HEK293T (cell line): ENCODE measurements at places on chromosomes 11 and 22.

- DNase-seq = no peak
Measured at GRCh38 chr11:110797453-110797852, 85.2 kb upstream of the ARHGAP20 start.

GRCh38 chr11:2652333-2653197 lies 47.2 kb downstream of the KCNQ1OT1 start:
- DNase-seq = peak; percentile 3

GRCh38 chr22:30265823-30266444 lies 717 bp downstream of the OSM start:
- no peak for DNase-seq

DNA sequence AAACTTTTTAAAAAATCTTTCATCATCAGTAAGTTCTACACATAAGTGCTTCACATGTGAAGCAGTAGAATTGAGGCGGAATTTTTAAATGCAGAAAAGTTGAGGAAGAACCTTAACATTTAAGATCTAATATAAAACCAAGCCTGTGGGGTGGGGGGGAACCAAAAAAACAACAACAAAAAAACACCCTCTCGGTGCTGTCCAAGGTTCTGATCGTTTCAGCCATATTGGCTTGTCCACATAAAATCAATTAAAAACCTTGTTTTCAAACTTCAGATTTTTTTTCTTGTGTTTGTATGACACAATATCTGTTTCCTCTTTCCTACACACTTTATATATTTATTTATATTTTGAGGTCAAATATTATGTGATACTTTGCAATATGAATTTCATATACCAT lies 130.0 kb downstream of the WNT7B start:
- no peak for DNase-seq

DNA sequence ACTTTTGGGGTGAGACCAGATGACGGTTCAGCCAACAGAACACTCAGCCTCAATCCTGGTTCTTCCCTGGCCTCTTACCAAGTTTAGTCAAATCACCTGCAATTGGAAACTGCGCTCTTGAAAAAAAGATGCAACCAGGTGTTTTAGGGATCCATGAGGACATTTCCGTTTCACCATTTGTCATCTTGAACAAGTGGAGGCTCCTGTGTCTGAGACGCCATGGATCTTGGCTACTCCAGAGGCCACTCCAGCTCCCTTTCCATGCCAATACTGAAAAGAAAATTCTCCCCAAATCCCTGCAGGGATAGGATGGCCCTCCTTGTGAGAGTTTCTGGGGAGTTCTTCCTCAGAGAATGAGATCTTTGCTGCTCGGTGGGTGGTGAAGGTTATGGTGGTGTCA lies 27.7 kb downstream of the LRRC74B start:
- DNase-seq = no peak

DNA sequence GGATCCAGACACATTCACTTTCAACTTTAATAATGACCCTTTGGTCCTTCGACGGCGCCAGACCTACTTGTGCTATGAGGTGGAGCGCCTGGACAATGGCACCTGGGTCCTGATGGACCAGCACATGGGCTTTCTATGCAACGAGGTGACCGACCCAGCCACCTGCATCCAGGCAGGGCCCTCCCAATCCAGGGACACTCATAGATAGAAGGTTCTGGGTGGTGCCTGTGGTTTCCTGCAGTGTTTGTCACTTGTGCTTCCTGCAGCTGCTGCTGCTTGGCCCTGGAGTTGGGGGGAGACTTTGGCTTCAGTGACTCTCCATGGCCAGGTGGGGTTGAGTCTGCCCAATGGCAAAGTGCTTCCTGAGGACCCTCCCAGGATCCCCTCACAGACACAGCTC lies 7.3 kb downstream of the APOBEC3B start:
- DNase-seq = no peak

DNA sequence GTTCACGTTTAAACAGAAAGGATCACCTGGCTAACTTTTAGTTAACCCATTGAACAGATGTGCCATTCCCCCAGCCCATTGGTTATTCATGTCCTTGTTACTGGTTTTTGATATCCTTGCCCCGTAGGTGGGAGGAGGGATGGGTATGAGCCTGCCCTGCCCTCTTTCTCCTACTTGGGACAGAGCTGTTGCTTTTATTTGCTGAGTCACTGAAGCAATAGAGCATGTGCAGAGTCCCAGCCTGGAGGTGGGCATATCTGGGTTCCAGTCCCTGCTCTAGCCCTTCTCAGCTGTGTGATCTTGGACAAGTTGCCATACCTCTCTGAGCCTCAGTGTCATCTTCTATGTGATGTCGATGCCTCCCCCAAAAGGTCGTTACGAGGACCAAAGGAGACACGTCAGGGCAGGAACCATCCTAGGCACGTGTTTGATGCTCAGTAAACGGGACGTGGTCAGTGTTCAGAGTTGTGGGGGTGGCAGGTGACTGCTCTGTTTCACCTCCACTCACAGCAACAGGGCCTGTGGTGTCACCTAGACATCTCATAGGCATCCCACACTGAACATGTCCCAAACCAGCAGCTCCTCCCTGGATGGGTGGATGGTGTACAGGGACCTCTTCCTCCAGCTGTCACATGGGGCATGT lies 61.0 kb downstream of the BMAL1 start:
- DNase-seq = no peak
